ENCODE measurements at places on chromosomes 13 and 19.

DNA sequence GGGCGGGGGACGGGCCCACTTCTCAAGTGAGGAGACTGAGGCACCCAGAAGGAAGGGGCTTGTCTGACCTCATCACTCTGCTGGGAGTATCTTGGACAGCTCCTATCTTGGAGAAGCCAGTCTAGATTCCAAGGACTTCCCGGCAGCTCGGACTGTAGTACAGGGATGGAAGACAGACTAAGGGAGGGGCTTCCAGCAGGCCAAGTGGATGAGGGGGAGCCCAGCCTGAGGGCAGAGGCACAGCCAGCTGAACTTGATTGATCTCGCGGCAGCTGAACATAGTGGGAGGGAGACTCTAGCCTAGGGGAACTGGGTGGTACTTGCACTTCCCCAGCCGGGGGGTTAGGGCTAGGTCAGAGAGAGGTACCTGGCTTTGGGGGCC lies 711 bp downstream of the CILP2 start:
- no peak for DNase-seq

DNA sequence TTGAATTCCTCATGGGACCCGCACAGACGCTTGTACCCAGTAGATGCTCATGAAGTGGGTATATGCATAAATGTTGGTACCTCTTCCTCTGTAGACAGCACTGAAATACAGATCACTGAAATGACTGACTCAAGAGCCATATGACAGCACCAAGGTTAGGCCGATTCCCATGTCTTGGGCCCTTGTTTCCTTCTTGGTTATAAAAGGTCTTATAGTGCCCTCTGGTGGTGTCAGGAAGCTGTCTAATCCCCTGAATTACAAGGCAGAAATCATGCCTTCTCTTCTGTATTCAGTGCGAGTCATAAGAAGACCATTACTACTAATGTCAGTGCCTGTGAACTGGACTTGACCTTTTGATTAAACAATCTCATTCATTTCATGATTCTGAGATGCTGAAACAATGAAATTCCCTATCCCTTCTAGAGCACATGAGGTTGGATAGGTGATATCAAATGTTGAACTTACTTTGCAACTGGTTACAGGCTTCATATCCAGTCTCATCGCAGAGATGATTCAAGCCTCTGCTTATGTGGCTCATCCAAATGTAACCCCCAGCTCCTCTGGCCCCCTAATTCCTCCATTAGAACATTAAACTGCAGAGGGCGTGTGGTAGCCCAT lies 59.7 kb downstream of the SPATA13 start:
- DNase-seq, result peak; percentile 69

- no peak for DNase-seq
Observed at GRCh38 chr19:5534787-5535586, 32.8 kb downstream of the TINCR start.

- DNase-seq, result no peak
Observed at GRCh38 chr13:42722883-42723539, 58.4 kb upstream of the FAM216B start.

GRCh38 chr19:18765224-18765623 lies 25.9 kb downstream of the COMP start:
- peak; percentile 53 for DNase-seq

GRCh38 chr13:78595495-78596398 lies 7.6 kb downstream of the POU4F1 start:
- DNase-seq, result no peak

- no peak for DNase-seq
Observed at GRCh38 chr13:97114651-97115050, 107.5 kb upstream of the MBNL2 start.

DNA sequence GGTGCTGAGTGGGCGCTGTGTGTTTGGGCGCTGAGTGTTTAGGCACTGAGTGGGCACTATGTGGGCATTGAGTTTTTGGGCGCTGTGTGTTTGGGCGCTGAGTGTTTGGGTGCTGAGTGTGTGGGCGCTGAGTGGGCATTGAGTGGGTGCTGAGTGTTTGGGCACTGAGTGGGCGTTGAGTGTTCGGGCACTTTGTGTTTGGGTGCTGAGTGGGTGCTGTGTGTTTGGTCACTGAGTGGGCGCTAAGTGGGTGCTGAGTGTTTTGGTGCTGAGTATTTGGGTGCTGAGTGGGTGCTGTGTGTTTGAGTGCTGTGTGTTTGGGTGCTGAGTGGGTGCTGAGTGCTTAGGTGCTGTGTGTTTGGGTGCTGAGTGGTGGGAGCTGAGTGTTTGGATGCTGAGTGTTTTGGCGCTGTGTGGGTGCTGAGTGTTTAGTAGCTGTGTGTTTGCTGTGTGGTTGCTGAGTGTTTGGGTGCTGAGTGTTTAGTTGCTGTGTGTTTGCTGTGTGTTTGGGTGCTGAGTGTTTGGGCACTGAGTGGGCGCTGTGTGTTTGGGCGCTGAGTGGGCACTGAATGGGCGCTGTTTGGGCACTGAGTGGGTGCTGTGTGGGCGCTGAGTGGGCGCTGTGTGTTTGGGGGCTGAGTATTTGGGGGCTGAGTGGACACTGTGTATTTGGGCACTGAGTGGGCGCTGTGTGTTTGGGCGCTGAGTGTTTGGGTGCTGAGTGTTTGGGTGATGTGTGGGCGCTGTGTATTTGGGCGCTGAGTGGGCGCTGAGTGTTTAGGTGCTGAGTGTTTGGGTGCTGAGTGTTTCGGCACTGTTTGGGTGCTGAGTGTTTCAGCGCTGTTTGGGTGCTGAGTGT lies 47.2 kb upstream of the F7 start:
- DNase-seq, result no peak

DNA sequence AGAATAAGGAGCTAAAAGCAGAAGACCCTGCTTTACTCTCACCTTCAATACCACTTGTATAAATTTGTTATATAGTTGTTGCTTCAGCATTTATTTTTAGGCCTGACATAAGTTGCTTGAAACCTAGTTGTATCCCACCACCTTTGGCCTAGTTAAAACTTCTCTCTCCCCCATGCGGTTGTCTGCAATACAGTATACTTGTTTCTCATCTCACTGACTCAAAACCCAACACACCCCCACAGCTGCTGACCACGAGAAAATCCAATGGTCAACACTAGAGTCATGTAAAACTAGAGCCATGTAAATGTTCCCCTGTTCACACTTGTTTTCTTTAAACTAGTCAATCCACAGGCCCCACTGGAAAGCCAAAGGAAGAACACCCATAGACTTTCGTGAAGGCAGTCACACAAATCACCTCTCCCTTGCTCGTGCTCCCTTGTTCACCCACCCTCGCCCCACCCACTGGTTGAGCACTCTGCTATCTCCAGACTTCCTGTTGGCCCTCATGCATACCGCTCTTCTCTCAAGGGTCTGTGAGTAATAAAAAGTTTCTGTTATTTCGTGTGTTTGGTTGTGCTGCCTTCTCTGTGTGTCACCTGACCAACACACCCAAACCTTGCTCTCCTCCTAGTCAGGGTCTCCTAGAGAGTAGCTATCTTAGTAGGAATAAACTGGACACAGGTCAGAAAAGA lies 12.9 kb upstream of the CCDC169 start:
- DNase-seq, result no peak

GRCh38 chr13:110860983-110861382 lies 53.9 kb downstream of the ANKRD10 start:
- DNase-seq, result no peak

DNA sequence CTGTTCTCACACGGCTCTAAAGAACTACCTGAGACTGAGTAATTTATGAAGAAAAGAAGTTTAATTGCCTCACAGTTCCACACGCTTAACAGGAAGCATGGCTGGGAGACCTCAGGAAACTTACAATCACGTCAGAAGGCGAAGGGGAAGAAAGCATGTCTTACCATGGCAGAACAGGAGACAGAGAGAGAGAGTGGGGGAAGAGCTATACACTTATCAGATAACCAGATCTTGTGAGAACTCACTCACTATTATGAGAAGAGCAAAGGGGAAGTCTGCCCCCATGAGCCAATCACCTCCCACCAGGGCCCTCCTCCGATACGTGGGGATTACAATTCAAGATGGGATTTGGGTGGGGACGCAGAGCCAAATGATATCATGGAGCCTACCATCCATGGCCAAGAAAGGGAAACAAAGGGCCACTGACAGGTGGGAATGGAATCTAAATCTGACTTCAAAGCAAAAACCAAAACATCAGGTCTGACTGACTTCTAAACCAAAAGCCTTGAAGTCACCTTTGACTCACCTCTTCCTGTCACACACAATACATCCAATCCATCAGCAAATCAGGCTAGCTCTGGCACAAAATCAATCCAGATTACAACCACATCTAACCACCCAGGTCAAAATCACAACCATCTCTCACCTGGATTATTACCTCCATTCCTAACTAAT lies 189.7 kb downstream of the ENOX1 start:
- DNase-seq, result no peak

All from COR-L47 (cell line).